ENCODE measurements at places on chromosomes 7 and 10. TPM values are rescaled to one million over a fixed set of nuclear protein-coding genes. Genes with fewer than 3 reads are reported as not detected.
A peak's percentile ranks its signal among the peaks of the same experiment; 100 is the strongest.

DNA sequence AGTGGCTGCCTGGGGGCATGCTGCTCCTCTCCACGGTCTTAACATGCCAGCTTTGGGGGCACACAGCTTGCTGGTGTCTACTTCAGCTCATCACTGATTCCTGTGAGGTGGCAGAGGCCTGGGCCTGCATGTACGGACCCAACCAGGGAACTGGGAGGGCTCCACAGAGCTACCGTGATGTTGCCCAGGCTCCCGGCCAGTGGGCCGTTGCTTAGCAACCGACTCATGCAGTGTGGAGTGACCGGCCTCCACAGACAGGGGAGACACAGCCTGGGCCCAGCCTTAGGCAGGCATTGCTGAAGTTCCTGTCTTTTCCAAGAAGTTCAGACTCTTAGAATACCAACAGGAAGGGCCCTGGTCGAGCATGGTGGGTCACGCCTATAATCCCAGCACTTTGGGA, 25.8 kb upstream of the SH2B2 start:
- no peak for DNase-seq

DNA sequence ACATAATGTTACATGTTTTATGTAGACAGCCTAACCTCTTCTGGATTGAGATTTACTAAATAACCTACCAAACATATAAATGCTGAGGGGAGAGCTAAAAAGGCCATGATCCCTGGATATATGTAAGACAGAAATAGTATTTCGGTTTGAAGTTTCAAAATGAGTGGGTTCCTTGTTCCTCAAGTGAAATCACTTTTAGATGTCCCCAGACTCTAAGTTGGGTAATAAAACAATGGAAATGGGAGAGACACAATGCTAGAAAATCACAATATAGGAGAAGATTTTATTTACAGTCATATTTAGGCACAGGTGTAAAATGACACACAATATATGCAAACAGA, 56.5 kb downstream of the SHTN1 start:
- no peak for DNase-seq

- DNase-seq = no peak
Observed at GRCh38 chr7:141884539-141885225, 31.5 kb upstream of the OR9A4 start.

DNA sequence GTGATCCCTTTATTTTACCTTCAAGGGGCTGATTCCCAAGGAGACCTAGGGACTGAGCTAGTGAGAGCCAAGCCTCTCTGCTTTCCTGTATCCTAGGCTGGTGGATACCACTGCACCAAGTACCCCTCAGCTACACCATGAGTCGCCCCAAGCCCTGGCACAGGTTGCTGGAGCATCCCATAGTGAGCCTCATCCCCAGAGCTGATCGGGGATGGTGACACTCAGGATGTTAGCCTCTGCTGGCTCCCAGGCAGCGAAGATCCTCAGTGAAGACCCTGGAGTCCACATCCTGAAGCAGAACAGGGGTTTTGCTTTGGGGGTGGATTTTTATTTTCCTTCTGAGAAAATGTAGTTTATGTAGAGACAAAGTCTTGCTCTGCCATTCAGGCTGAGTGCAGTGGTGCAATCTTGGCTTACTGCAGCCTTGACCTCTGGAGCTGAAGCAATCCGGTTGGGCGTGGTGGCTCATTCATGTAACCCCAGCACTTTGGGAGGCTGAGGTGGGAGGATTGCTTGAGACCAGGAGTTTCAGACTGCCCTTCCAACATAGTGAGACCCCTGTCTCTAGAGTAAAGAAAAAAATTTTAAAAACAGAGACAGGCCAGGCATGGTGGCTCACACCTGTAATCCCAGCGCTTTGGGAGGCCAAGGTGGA, 12.5 kb upstream of the ZNF212 start:
- no peak for DNase-seq

- no peak for DNase-seq
Observed at GRCh38 chr7:7681936-7682329, 36.5 kb downstream of the RPA3 start.

DNA sequence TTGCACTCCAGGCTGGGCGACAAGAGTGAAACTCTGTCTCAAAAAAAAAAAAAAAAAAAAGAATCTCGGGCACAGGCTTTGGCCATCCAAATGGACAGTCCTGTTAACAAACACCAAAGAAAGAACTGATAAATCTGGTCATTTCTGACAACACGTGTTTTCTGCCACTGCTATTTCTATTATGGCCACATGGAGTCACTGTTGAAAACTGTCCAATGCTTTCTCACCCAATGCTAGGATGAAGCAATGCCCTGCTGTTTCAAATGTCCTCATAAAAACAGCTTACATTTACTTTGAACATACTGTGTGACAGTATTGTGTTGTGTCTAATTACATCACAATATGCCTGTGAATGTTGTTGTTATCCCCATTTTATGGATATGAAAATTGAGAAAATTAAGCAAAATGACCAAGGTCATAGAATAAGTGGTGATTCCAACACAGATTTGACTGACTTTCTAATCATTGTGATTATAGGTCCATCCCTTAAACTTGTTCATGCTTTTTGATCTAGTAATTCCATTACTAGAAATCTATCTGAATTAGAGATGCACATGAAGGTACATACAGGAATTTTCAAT, 19.9 kb upstream of the MAP3K8 start:
- DNase-seq = peak; percentile 77

DNA sequence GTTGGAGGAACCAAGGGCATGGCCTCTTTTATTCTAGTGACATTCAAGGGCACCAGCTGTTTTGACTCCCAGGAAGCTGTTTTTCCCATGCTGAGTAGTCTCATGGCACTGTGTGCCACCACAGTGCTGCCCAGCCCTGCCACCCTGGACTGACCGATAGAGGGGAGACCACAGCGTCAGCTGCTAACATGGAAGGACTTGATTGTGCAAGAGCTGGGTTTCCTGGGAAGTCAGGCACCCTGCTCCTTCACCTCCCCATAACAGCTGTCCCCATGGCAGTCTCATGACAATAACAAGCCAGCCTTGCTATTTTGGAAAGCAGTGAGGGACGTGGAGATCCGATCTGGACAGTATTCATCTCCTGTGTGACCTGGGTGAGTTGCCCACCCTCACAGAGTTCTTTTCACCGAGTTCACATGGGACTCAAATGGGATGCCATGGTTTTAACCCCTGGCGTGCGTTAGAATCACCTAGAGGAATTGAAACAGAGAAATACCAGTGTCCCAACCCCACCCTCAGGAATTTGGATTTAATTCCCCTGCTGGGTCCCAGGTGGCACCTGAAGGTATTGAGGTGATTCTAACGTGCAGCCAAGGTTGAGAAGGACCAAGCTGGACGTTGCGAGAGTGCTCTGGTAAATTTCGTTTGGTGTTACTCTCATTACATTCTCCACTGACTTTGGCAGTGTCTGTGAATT, 174.8 kb downstream of the CELF2 start:
- no peak for DNase-seq

GRCh38 chr7:105934572-105935185, 28.4 kb upstream of the CDHR3 start:
- DNase-seq = peak; percentile 50

DNA sequence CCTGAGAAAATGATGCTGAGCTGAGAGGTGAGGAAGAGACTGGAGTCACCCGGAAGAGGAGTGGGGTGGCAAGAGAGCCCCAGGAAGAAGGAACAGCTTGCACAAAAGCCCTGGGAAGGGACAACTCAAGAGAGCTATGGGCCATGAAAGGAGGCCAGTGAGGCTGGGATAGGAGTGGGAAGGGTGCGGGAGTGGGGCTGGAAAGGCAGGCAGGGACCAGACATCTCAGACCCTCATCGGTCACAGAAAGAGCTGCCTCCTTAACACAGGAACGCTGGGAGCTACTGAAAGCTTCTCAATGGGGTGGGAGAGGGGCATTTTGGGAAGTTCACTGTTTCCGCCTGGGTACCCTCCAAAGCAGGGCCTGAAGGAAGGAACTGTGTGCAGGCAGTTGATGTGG, 122.0 kb upstream of the UNC5B start:
- DNase-seq = peak; percentile 30

DNA sequence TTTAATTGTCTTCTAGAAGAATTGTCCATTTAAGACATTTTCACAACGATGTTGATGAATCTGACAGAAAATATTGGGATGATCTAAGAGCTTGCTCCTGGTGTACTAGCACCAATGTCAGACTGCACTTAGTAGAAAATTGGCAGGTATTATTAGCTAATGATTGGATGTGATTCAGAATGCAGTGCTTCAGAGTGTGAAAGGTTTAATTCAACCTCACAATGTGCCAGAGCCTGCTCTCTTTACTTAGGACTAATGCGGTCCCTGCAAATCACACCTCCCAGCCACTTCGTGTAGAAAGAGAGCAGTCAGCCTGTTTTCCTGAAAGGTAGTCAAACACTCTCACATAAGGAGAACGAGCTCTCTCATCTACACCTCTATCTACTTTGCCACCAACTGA, 197.5 kb downstream of the ZNF438 start:
- no peak for DNase-seq

The SLC26A3 gene
- total RNA-seq = 0.79 TPM

The SCIN gene
- 0.39 TPM for total RNA-seq

The STEAP1B gene
- 1.7 TPM for total RNA-seq

The ABCC2 gene
- 128 TPM for total RNA-seq

The LHFPL3 gene
- not detected for total RNA-seq

The MYL10 gene
- total RNA-seq = not detected

The ASB10 gene
- not detected for total RNA-seq

Data from Caco-2 (cell line).